HL-60 (cell line): ENCODE measurements at places on chromosomes 2 and 18.
A peak's percentile ranks its signal among the peaks of the same experiment; 100 is the strongest.

DNA sequence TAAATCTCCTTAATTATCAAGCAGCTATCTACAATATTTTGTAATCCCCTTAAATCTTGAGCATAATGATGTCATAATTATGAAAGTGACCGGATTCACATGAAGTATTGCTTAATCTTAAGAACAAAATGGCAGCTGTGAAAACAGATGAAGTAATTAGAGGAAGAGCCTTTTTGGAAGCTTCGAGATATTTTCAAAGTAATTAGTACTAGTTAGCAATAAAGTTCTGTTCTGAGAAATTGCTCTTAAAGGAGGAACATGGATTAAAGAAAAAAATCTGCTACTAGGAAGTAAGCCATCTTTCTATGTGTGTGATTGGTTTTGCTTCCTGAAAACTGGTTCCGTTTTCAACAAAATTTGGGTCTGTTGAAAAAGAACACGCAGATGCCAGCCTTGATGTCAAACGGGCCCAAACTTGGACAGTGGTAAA, 18.3 kb downstream of the CLUL1 start:
- peak; percentile 67 for DNase-seq

DNA sequence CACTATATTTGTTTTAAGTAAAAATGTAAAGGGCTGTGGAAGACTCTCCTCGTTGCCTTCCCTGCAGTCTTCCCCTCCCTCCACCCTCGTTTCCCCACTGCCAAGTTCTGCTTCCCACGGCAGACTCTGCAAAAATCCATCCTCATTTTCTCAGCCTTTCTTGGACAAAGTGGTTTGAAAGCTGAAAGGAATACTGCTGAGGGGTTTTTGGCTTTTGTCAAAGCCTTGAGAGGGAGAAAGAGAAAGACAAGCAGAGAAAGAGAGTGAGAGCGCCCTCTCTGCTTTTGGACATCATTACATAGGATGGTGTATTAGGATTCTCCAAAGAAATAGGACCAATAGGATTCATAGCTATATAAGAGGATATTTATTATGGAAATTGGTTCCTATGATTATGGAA, 455.9 kb upstream of the SOX11 start:
- no peak for DNase-seq

DNA sequence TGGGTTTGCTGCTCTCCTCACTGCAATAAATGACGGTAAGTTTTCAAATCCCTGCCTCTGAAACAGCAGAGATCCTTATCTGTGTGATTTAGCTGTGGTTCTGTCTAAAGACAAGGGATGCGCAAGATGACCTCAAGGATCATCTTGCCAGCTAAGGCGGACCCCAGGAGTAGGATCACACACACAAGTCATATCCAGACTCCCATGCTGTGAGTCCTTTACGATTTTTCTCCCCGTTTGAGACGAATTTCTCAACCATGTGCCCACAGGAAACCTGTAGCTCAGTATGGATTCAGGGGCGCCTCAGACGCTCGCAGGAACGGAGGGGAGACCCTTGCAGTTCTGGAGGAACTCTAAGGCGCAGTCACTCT, 11.1 kb upstream of the DCTN1 start:
- DNase-seq, result peak; percentile 18

GRCh38 chr18:10477121-10477862, 22.9 kb downstream of the APCDD1 start:
- no peak for DNase-seq

DNA sequence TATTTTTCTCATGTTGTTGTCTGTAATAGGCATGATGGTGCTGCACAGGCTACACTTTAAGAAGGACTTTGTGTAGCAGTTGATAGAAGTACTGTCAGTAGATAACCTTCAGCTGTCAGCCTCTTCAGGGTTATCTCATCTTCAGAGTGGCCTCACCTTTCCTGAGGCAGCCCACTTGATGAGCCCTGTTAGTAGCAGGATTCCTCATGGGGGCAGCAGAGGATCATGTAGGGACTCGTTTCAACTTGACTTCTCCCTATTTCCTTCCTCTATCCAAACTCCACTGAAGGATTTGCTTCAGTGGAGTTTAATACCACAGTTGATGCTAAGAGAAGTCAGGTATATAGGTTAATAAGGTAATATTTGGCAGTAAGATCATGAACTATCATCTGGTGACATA, 530.3 kb upstream of the FSIP2 start:
- DNase-seq, result no peak

DNA sequence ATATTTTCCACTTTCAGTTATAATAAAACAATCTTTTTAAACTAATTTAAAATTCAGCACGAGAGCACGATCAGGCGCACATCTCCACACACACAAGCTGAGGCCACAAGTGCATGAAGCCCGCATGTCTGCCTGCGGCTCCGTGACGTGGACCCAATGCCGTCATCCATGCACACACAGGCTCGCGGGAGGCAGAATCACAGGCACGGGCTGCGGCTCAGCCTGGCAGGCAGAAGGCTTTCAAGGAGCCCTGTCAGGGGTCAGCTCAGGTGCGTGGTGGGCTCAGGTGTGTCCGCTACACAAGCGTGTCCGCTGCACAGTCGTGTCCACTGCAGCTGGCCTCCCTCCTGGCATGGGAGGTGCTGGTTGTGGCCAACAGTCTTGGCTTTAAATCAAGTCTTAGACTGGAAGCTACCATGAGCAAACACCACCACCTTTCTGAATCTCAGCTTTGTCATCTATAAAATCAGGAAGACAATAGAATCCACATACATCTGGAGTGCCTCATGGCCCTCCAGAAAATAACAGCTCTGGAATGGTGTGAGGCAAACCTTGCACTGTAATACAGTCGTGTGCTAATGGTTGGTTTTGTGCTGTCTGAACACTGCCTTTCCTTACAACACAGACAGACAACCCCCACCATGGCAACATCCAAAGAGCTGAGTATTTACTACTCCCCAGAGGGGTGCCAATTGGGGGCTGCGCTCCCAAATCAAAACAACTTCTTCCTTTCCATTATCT, 210.1 kb downstream of the NDUFA10 start:
- DNase-seq, result no peak

DNA sequence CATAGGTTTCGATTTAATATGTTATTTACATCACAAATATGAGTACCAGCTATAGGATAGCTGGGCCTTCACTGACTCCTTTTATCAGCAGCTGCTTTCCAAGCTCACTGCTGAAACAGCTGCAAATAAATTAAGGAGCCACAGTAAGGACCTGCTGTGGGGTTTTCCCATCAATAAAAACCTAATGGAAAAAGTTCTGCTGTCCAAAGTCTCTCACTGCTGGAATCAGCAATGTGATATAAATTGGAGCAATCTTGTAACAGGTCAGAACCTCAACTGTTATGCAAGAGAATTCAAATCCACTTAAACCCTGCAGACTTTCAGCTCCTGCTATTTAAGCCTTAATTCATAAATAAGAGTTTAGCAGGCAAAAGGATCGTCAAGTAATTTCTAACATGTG, 61.3 kb downstream of the NEB start:
- DNase-seq, result no peak

GRCh38 chr2:126661702-126662500, 5.9 kb downstream of the GYPC start:
- peak; percentile 59 for DNase-seq

GRCh38 chr2:185811580-185811979, 73.0 kb downstream of the FSIP2 start:
- DNase-seq, result no peak
